Stimulated activated CD4-positive, alpha-beta T cell treated with anti-CD3 and anti-CD28 coated beads, TNF-alpha, amount 100 ng/mL, for 1 hour (primary cell): ENCODE measurements at places on chromosomes 1 and 21.
A peak's percentile ranks its signal among the peaks of the same experiment; 100 is the strongest.

GRCh38 chr21:46157396-46157986, 2.1 kb upstream of the FTCD start:
- DNase-seq, result no peak

DNA sequence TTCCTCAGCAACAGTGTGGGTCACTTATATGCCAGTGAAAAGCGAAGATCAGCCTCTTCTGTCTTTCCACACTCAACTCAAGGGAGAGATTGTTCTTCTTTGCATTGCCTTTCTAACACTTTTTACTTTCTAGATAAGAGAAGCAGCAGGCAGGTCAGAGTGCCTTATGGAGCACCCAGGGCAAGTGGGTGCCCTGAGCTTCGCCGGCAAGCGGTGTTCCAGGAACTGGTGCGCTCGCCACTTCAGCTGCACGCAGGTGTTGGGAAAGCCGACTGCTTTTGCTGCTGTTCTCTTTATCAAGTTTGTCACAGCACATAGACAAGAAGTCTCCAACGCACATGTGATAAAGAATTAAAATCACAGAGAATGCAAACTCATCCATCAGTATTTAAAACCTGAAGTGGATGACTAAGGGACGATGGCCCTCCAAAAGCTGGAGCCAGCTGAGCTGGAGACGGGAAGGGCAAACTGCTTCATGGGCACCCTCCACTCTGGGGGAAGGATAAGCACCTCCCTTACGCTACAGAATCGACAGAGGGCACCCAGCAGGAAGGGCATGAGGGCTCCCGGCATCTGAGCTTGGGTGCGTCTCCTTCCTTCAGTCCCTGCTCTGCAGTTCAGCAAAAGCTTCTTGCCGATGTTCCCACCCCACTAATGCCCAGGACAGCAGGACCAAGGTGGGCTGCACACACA, 20.7 kb downstream of the UBE2G2 start:
- DNase-seq, result no peak

DNA sequence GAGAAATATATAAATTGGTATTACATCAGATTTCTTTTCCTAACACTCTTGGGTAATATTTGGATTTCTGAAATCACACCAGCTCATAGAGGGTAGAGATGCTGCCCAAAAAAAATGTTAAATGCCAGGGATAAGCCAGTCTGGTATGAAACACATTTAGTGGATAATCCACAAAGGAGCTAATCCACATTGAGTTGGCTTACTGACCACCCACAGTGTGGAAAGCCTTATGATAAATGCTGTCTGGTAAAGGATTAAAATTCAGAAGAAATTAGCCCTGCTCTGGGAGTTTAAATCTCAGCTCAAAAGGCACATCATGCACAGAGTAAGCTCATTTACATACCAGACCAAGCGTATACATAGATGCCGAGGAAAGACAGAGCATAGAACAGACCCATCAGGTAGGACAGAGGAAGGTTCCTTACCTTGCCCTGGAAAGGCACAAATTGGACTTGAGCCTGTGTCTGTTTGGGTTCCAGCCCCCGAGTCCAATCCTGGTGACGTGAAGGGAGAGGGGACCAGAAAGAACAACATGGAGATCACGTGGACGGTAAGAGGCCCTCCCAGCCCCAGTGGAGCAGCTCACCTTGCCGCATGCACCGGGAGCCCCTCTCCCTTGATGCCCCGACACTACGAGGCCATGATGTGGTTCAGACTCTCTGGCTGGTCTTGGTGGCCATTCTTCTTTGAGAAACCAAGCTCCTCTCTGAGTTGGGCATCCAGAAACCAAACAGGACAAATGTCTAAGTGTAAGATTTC, 62.9 kb upstream of the CNTN2 start:
- DNase-seq, result no peak

GRCh38 chr1:87644033-87644578, 315.4 kb downstream of the LMO4 start:
- no peak for DNase-seq

DNA sequence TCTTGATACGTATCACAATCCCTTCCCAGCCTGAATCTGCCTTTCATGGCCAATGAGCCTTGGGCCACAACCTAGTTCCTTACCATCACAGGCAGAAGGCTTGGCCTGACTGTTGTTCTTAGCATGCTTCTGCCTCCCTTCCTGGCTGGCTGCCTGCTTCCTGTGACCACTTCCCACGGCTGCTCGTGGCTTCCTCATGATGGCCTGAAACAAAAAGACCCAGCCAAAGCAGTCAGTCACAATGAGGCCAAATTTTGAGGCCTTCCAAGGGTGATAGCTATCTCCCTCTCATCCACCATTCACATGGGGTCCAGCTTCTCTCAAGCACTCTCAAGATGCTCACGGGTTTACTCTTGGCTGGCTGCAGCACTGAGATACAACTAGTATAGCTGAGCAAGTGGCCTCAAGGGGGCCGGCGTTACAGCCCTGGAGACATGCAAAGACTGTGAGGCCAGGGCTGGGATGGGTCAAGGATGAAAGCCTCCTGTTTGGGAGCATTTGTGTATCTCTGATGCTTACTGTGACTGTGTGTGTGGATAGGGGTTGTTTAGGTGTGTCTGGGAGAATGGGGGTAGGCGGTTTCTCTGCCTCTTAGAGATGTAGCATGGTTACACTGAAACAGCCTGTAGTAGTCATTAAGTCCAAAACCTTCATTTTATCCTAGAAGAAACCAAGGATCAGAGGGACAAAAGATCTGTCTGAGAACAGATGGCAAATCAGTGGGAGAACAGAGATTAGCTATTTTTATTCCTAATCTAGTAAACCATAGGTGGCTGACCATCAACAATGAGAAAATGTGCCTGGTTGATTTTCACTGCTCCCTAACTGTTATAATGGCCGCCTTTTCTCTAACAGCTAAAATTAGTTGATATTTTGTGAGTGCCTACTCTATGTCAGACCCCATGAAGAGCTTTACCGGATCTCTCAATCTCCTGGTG, 5.4 kb upstream of the TOE1 start:
- DNase-seq, result no peak

DNA sequence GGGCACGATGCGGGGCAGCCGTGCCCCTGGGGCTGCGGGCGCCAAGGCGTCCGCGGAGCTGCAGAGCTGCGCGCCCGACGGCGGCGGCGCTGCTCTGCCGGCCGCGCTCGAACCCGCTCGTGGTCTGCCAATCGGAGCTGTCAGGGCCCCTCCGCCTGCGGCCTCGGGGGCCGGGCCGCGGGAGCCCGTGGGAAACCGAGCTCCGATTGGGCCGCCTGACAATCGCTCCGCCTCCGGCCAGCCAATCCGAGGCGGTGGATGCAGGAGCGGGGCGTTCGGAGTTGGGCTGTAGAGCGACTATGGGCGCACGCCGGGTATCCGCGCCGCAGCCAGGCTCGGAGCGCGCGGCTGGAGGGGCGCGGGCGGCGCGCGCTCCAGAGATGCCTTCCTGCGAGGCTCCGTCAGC, 100.5 kb upstream of the SOD1 start:
- peak; percentile 85 for DNase-seq

- DNase-seq, result no peak
Observed at GRCh38 chr1:224116131-224116530, 2.2 kb downstream of the FBXO28 start.

DNA sequence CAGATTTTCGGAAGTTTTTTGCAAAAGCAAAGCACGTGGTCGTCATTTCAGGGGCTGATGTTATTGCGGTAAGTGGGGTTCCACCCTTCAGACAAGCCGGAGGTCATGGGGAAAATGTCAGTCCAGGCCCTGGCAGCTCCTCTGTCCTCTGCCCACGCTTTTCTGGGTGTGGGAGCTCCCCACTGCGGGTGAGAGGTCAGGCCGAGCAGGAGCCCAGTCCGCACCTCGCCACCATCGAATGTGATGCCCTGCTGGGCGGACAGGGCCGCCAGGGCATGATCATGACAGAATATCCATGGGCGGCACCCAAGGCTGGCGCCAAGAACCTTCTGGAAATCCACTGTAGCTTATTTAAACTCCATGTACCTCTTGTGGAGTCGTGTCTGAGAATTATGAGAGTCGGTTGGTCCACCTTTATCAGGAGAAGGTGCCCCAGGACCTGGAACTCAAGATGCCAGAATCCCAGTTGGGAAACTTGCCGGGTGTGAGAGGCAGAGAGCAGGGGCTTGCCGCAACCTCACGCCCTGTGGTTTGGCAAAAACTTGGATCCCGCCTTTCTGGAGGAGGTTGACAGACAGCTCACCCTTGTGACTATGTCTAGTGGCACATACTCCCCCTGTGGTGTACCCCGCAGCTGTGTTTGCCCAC, 6.9 kb downstream of the DIRAS3 start:
- DNase-seq, result no peak

- DNase-seq, result no peak
Observed at GRCh38 chr1:160108888-160109662, 6.5 kb upstream of the ATP1A2 start.

- DNase-seq, result no peak
Observed at GRCh38 chr1:101221945-101222429, 14.8 kb upstream of the S1PR1 start.

DNA sequence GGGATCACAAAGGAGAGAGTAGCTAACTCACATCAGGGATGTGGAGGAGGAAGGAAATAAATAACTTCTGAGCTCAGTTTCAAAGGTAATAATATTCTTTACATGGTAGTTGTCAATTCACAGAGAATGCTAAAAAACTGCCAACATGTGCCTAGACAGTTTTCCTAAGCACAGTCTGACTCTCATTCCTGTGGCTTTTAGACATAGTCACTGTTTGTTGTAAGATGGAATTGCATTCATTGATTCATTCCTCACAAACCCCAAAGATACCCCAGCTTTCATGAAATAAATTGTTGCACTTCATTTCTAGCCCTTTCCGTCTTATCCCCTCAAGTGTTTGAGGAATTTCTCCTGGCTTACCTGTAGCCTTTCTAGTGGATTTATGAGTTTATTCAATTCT, 263.9 kb downstream of the NTNG1 start:
- no peak for DNase-seq

DNA sequence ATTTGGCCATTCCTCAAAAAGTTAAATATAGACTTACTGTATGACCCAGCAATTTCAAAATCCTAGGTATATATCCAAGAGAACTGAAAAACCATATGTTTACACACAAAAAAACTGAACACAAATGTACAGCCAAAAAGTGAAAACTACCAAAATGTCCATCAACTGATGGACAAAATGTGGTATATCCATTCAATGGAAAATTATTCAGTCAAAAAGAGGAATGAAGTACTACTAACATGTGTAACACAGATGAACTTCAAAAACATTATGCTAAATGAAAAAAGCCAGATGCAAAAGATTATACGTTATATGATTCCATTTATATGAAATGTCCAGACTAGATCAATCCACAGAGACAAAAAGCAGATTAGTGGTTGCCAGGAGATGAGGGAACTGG, 8.0 kb downstream of the AIDA start:
- no peak for DNase-seq

DNA sequence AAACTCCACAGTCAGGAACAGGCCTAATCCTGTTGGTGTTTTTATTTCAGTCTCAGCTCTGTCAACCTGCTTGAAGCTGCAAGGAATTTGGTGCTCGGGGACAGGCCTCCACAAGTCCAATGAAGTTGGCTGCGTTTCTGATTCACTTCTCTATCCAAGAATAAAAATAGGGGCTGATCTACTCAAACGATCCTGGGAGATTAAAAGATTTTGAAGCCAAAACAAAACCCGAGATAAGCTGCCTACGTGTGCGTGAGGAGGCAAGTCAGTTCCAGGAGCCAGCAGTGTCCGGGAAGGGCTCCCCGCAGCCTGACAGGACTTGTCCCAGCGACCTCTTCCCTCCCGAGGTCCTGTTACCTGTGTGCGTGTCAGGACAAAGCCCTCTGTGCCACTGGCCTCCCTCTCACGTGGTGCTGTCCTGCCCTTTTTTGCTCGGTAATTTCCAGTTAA, 98.0 kb downstream of the ETS2 start:
- no peak for DNase-seq

DNA sequence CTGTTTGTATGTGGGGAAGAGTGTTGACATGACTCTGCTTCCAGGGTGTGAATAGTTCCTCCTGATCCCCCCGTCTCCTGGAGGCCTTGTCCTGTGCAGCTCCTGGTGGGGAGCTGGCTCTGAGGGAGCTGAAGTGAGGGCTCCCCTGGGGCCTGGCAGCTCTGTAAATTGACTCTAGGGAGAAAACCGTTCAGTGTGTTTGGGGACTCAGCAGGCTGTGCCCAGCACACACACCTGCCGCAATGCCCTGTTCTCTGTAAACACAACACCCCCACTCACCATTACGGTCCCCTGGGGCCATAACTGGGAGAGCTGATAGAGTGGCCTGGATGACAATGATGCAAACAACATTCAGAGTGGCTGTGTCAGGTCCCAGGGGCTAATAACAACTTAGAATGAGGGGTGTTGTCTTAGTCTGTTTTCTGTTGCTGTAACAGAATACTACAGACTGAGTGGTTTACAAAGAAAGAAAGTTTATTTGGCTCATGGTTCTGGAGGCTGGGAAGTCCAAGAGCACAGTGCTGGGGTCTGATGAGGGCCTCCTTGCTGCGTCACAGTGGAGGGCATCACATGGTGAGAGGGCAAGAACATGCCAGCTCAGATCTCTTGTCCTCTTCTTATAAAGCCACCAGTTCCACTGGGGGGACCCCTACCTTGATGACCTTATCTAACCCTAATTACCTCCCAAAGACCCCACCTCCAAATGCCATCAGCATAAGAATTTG, 15.3 kb downstream of the ADORA1 start:
- no peak for DNase-seq

- DNase-seq, result no peak
Observed at GRCh38 chr1:206685769-206686477, 1.2 kb downstream of the MAPKAPK2 start.

- DNase-seq, result no peak
Observed at GRCh38 chr1:19705464-19705863, 40.8 kb downstream of the HTR6 start.

DNA sequence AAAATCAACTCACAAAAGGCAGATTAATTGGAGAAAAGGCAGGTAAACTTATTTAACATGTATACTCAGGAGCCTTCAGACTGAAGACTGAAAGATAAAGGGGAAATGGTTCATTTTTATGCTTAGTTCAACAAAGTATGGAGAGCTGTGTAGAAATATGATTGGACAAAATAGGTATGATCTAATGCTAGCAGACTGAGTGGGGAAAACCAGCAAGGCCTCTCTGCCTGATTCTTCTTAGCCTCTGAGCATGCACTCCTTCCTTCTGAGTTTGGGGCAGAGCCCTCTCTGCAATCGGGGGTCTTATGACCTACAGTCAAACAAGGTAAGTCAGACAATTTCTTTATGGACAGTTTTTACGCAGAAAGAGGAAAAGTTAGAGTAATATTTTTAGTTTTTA, 38.8 kb upstream of the SUCO start:
- DNase-seq, result no peak

GRCh38 chr1:239112101-239112935, 274.1 kb upstream of the CHRM3 start:
- no peak for DNase-seq

DNA sequence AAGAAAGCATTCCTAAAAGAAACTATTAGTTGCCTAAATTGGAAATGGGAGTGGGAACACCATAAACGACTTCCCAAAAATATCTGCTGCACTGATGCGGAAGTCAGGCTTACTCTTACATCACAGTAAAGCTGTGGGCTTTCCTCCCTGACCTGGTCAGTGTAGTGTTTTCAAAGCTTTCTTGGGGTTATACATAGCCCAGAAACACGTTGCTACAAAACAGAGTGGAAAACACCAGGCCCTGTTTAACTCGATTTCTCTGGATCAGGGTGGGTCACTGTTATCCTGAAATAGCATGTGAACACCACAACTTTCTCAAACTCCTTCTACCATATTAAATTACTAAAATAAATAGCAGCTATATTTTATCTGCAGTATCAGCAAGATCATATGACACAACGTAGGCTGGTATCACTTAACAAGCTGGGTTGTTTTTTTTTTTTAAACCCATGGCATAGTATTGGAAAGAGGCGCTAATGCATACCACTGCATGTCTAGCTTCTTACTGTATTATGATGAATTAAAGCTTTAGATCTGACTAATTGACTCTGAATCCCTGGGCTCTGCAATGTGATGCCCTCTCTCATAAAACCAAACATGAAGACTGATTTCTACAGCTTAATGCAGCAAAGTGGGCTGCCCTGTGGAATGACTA, 184.6 kb downstream of the TGFB2 start:
- DNase-seq, result no peak
